NCI-H1105 (cell line): ENCODE measurements at places on chromosomes 5 and 9.

GRCh38 chr5:56610093-56610698 is 205.2 kb upstream of the MAP3K1 start:
- no peak for DNase-seq

DNA sequence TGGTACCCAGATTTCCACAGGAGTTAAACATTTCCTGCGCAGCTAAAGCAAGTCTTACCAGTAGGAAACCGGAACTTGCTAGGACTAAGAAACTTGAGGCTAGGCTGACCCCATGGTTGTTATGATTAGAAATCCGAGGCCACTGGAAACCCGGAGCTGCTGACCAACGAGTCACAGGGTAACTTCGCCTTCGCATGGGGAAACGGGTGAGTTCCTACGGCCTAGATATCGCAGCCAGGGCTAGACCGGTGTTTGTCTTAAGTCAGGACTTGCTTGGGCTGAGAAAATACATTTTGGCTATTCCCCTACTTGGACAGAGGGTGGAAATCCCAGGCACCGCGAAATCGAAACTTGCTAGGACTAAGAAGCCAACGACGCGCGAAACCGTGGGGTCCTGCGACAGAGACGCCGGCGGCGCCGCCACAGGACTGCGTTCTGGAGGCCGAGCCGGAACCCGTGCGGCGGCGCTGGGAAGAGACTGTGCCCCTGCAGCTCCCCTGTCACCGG is 1.6 kb upstream of the ANXA2R start:
- peak; percentile 70 for DNase-seq

DNA sequence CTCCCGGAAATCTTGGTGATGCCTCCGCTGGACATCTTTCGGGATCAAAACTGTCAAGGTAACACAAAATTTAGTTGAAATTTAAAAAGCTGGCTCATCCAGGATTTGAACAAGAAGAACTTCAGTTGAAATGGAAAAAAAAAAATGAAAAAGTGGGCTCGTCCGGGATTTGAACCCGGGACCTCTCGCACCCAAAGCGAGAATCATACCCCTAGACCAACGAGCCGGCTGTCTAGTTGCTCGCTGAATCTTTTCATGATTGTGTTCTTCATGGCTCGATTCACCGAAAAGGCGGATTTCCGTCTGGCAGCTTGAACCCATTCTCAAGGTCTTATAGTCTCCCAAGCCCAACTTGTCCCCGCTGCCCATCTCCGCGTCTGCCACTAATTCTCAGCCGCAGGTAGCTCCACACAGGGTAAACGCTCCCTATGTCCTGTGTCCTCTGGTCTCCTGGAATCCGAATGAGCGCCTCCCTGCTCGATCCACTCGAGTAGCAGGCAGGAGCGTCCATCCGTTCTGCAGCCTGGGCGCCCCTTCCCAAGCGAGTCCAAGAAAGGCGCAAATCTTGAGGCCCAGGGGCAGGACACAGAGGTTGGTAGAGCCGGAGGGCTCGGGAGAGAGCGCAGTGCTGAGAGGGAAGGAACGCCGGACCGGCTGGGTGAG is 16.2 kb downstream of the TRIM7 start:
- DNase-seq, result no peak

- DNase-seq, result no peak
Measured at GRCh38 chr9:109249615-109250014, 71.2 kb downstream of the EPB41L4B start.

GRCh38 chr5:60541980-60542379 is 158.0 kb downstream of the DEPDC1B start:
- DNase-seq, result no peak

DNA sequence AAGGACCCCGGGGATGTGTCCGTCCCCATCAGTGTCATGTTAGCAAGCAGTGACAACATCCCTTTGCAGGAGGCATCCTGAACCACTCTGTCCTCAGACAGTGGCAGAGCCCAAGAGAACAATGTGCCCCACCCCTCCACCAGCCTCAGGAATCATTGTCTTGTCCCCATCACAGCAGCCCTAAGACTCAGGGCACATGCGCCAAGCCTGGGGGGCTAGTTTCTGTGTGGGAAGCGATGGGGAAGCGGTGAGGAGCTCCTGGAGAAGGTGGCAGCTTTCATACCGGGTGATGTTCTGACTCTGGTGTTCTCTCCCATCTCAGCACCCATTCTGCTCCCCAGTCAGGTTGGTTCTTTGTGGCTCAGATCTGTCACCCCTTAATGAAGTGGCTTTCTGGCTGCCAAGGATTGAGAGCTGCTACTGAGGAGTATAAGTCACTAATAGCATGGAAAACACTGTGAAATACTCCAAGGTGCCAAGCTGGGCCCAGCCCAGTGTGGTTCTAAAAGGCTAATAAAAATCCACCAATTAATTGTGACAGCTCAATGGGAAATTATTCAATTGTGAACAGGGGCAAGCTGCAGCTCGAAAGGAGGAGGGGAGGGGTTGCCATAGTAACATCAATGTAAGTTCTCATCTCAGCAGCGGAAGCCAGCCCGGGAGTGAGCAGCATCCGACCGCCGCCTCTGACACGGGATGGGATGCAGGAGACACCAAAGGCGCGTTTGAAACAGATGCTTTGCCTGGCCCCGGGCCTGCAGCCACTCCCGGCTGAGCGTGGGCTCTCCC is 4.7 kb downstream of the QRFP start:
- DNase-seq, result no peak

GRCh38 chr5:91477408-91477807 is 94.3 kb upstream of the ARRDC3 start:
- DNase-seq, result no peak

GRCh38 chr9:14525856-14526255 is 167.4 kb downstream of the ZDHHC21 start:
- DNase-seq, result no peak

DNA sequence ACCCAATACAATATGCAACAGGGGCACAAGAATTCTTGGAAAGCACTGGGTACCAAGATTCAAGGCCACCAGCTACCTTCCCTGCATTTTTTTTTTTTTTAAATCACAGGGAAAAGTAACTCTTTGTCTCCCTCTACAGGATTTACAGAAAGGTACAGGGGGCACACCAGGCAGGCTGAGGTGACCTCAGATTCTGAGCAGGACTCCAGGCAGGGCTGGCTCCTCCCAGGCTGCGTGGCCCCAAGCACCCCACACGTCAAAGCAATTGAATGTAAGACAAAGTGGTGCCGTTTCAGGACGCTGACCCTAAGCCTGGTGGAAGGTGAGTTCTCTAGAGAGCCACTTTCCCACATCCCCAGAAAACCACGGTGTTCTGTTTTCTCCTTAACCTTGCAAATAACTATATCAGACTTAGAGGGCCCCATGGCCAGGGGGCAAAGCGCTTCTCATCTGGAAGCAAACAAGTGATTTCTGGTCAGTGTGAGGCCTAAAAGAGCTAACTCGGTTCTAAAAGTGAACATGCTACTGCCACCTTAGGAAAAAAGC is 222.6 kb downstream of the ROR2 start:
- DNase-seq, result peak; percentile 18

GRCh38 chr5:176776141-176776865 is 34.1 kb upstream of the UNC5A start:
- no peak for DNase-seq

DNA sequence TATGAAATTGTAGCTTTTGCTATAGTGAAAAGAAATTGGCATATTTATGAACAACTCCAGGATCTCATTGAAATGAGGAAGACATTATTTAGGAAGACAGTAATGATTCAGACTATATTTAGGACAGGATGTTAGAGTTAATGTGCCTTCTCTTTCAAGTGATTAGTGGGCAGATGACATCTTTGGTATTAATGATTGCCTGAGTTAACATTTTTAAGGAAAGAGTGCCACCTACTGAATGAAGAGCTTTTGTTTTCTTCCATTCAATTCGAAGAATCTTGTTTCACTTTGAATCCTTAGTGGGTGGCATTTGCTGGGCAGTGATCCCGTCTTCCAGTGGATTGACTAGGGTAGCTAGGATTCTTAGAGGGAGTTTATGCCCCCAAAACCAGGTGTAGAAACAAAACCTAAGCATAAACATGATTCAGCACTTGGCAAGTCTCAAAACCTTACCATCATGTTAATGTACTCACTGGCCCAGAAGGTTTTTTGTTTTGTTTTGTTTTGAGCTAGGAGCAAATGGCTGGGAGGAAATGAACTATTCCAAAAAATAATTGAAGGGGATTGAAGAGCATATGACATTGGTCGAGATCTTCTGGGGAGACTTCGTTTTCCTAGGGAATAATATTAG is 23.2 kb downstream of the MAP3K1 start:
- no peak for DNase-seq

- DNase-seq, result no peak
Measured at GRCh38 chr5:35672995-35673394, 55.3 kb downstream of the SPEF2 start.

GRCh38 chr5:74810915-74811314 is 43.9 kb downstream of the NSA2 start:
- no peak for DNase-seq

DNA sequence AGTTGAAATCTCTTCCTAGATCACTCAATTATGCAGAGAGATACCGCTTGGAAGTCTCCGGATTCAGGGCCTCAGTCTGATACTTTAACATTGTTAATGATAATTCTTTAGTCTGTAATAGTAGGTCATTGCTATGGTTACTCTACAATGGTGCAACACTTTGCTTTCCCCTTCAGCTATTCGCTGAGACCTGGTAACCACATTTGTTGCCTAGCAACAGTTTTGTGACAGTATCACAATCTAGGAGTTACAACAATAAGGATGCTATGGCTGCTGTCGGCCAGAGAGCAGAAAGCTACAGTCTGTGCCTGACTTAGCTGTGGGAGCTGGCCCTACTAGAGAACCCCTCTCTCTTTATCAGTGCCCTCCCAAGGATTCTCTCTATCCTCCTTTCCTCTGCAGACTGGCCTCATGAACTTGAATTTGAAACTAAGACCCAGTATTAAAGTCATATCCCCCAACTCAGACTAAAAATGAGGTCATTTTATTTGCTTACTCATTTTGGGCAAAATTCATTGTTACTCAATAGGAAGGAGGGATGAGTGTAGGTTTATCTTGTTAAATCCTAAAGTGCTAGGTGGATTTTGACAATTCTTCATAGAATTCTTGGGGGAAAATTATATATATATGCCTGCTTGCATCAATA is 39.3 kb downstream of the NR2F1 start:
- DNase-seq, result peak; percentile 14

GRCh38 chr5:135743705-135744411 is 90.6 kb upstream of the SLC25A48 start:
- DNase-seq, result no peak

- DNase-seq, result no peak
Measured at GRCh38 chr5:58012102-58012501, 447.8 kb downstream of the PLK2 start.

DNA sequence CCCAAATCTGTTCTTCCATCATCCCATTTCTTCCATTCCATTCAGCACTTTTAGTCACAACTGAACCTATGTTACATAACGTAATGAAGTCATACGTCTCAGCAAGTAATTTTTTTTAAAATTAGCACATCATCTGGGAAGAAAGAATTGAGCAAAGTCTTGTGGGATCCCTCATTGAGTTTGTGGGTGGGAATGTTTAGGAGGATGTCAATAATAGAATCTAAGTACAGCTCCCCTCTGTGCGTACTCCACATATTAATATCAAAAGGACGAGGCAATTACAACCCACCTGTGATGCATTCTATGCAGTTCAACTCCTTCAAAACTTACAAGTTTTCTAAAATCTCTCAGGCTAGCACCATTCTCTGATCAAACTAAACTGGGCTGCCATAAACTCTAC is 526.3 kb downstream of the AGTPBP1 start:
- DNase-seq, result no peak

GRCh38 chr5:26761045-26761444 is 277.3 kb downstream of the CDH9 start:
- DNase-seq, result peak; percentile 80

DNA sequence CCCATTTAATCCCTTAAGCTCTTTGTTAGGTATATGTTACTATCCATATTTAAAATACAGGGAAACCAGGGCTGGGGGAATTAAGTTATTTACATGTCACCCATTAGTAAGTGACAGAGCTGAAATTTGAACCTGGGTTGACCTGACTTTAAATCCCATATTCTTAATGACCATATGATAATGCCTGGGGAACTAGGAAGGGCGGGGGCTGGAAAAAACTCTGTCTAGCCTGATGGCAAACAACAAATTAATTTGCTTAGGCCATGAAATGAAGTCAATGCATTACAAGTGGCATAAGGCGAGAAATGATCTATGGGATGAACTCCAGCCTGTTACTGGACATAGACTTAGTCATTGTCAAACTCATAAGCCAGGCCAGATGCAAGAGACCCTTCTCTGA is 325.7 kb upstream of the WWC1 start:
- DNase-seq, result no peak

DNA sequence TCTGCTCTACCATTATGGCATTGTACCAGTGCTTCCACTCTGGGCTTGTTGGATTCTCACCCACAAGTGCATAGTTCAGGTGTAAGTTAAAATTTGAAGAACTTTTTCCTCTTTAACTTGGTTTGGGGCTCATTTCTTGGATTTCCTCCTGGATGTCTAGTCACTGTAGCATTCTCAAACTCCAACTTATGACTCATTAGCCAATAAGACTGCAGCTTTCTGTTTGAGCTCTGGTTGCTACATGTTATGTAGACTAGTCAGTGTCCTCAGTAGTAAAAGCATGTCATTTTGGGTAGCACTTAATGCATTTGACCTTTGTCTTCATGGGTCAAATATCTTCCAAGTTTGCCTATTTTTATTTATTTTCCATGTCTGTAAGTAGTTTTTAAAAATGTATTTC is 790.8 kb downstream of the BRINP1 start:
- no peak for DNase-seq

- DNase-seq, result no peak
Measured at GRCh38 chr5:405421-405820, 37.6 kb upstream of the EXOC3 start.

DNA sequence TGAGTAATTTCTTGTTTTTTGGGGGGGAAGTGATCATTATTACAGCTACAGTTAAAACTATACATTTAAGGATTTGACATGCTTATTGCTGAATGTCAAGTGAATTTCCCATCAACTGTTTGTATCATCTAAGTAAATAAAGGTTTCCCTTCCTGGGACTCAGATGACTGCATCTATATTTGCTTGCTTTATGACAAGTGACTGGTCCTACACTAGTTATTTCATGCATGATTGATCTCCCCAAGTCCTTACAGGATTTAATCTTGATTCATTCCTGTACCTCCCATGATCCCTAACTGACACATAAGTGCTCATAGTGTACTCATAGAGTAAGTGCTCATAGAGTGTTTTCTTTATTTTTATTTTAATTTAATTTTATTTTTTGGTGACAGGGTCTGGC is 2.8 kb downstream of the TXNDC8 start:
- DNase-seq, result no peak

- no peak for DNase-seq
Measured at GRCh38 chr5:141503681-141504080, 14.8 kb downstream of the PCDHGC5 start.

GRCh38 chr5:128857076-128857677 is 108.1 kb upstream of the SLC27A6 start:
- DNase-seq, result no peak

GRCh38 chr5:82513738-82514137 is 235.6 kb upstream of the RPS23 start:
- DNase-seq, result no peak

GRCh38 chr9:124122813-124123462 is 111.4 kb downstream of the LHX2 start:
- DNase-seq, result no peak
